ENCODE measurements at places on chromosomes 7 and 10.

- no peak for DNase-seq
These were observed 80.0 kb upstream of the DNAAF5 start for GRCh38 chr7:646487-646886.

- peak; percentile 35 for DNase-seq
These were observed 449.2 kb downstream of the IPMK start for GRCh38 chr10:57818522-57818921.

GRCh38 chr7:40682696-40683095, 547.9 kb downstream of the SUGCT start:
- DNase-seq: no peak

DNA sequence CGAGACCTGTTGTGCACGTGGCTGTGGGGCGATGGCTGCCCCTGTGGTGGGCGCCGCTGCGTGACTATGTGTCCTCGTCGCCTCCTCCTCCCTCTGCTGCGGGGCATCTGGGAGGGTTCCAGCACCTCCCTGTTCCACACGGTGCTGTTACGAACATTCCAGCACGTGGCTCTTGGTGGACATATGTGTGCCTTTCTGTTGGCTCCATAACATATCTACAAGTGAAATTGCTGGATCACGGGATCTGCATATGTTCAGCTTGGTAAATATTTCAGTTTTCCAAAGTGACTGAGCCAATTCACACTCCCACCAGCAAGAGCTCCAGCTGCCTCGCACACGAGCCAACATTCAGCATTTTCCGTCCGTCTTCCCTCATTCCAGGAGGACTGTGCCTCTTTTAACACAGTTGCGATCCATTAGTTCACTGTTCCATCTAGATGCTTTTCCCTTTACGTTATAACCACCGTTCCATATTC, 25.1 kb downstream of the SNX8 start:
- no peak for DNase-seq

DNA sequence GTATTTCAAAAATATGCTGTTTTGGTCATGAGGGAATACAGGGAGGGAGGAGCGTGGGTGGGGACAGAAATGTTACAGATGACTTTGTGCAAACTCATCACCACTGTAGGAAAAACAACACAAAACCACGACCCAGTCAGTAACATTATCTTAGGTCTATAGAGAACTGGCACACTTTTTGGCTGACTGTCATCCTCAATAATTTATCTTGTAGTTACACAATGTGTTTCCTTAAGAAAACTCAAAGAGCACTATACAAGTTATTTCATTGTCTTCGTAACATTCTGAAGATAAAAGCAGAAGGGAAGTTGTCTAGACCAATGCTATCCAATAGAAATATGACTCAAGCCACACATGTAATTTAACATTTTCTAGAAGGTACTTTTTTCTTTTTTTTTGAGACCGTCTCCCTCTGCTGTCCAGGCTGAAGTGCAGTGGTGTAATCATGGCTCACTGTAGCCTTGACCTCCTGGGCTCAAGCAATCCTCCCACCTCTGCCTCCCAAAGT, 16.9 kb upstream of the CDK14 start:
- no peak for DNase-seq

DNA sequence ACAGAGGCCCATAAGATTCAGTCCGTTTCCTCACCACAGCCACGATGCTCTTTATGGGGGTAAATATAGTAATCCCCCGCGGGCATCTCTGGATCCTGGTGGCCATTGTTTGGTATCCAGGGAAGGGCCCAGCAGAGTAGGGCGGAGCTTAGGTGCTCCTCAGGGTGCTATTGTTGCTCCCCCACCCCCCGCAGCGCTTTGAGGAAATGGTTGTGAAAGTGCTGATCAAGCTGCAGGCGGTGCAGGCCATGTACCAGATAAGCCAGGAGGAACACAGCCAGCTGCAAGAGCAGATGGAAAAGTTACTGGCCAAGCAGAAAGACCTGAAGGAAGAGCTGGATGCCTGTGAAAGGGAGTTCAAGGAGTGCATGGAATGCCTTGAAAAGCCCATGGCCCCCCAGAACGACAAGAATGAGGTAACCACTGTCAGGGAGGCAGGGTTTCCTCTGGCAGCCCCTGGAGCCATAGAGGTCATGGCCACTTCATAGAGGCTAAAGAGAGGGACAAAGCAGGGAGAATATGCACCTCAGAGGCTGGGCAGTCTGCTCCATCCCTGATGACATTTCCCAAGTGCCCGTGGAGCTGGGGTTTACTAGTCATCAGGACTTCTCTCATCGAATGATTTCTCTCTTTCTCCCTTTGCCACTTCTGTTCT, 17.6 kb upstream of the FLNC start:
- DNase-seq: peak; percentile 41

DNA sequence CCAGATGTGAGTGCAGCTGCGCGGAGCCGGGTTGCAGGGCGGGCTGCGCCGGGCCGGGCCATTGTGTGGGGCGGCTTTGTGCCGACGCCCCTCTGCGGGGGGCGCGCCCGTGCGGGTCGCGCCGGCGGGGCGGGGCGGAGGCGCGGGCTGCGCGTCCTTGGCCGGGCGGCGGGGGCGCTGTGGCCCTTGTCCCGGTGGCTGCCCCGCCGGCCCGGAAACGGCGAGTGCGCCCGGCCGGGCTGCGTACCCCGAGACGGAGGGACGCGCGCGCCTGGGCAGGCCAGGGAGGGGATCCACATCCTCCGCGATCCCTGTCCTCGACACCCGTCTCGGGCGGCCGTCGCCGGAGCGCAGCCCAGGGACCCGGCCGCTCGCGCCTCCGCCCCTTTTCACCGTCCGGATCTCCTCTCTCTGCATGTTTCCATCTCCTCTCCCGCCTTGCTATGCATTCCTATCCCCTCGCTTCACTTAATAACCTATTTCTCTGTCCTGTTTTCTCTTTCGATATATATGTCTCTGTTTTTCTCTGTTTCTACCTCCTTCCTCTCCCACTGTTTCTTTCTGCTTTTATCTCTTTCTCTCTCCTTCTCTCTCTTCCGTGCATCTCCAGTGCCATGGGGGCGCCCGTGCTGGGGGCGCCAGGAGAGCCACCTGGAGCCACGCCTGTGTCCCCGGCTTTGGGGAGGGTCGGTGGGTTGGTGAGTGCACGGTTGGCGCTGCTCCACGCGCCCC, 765 bp downstream of the PFKFB3 start:
- DNase-seq: peak; percentile 36

GRCh38 chr10:20473023-20473760, 423.9 kb downstream of the NEBL start:
- DNase-seq: no peak

- DNase-seq: no peak
These were observed 166.5 kb downstream of the EGFR start for GRCh38 chr7:55185321-55185802.

DNA sequence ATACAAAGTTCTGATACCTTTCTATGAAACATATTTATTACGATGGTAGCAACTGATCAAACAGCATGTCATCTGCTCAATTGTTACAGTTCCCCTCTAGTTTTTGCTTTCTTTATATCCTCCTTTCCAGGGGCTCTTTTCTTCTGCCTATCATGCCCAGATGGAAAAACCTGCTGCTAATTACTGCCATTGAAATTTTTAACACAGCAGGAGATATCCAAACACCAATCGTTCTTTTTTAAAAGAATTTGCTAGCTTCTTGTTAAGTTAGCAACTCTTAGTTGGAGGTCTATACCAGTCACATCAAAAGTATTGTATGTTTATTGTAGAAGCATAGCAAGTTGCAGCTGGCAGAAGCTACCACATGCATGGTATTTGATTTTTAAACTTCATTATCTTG, 768.5 kb downstream of the NXPH1 start:
- peak; percentile 77 for DNase-seq

DNA sequence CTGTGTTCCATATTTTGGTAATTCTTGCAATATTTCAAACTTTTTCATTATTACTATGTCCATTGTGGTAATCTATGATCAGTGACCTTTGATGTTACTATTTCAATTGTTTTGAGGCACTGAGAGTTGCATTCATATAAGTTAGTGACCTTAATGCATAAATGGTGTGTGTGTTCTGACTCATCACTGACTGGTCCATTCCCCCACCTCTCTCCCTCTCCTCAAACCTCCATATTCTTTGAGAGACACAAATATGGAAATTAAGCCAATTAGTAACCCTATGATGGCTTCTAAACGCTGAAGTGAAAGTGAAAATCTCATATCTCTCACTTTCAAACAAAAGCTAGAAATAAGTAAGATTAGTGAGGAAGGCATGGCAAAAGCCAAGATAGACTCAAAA, 739.6 kb downstream of the CCSER2 start:
- DNase-seq: no peak

DNA sequence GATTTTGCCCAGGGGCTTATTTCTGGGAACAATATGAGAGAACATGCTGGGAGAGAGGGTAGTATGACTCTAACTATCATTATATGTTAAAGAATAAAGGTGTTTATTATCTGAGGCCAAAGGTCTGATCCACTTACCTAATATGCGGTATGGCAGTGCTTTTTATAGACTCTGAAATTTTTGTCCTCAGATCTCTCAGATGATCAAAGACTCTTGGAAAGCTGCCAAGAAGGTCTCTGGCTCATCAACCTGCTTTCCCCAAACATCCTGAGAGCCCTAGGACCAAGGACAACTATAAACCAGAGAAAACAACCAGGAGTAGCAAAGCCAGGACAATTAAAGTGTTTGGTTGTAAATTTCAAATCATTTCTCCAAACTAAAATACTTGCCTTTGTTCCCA, 255.7 kb upstream of the LRRN3 start:
- DNase-seq: peak; percentile 92

DNA sequence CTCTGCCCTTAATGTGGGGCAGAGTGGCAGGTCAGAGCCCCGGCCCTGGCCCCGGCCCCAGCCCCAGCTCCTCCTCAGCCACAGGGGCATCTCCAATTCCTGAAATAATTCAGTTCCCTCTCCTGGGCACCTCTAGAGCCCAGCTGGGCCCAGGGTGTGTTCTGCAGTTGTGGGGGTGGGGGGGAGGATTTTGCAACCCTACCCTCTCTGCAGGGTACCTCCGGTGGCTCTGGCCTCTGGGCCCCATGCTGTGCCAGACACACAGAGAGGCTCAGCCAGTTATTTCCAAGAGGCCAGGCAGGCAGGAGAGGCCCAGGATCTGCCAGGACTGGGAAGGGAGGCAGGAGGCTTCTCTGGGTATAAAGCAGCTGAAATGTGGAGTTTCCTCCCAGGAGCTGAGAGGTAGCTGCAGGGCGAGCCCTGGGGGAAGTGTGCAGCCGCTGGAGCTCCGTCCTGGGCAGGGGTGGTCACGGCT, 47.9 kb downstream of the PWWP2B start:
- DNase-seq: no peak
